ENCODE measurements at places on chromosomes 2 and 18.

DNA sequence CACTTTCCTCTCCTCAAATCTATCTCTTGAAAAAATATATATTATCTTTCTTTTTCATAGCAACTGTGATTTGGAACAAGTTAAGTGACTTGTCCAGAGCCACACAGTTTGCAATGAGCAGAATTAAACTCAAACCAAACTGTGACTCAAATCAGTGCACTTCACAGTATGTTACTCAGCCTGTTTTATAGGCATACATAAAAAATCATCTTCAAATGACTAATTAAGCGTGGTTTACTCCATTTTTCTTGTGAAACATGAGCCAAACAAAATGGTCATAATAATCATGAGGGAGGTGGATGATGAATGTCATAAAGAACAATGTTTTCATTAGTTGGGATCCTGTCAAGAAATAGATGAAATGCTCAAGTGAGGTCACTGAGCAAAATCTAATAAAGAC is 6.1 kb upstream of the CCDC178 start:
- no peak for DNase-seq

- DNase-seq, result no peak
These were observed 753.7 kb downstream of the DSC3 start for GRCh38 chr18:30288662-30289414.

GRCh38 chr2:191835100-191835499 is 11.8 kb downstream of the CAVIN2 start:
- no peak for DNase-seq

DNA sequence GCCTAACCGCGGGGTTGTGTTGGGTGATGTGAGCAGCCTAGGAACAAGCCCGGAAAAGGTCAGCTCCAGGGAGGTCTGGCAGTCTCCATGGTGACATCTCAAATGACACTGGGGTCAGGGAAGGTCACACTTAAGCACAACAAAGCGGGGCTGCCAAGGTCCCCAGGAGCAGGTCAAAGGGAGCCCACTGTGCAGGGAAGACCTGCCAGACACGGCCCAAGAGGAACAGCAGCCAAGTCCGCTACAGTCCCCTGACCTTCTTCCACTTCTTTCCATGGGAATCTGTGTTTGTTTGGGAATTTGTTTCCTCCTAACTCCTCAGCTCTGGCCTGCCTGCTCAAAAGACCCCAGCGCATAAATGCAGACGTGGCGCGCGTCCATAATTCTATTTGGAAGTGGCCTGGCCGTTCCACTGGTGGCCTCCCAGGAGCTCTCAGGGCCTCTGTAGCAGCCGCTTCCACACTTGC is 232.1 kb upstream of the COPS8 start:
- DNase-seq, result no peak

GRCh38 chr2:235545339-235546150 is 51.7 kb downstream of the AGAP1 start:
- no peak for DNase-seq

DNA sequence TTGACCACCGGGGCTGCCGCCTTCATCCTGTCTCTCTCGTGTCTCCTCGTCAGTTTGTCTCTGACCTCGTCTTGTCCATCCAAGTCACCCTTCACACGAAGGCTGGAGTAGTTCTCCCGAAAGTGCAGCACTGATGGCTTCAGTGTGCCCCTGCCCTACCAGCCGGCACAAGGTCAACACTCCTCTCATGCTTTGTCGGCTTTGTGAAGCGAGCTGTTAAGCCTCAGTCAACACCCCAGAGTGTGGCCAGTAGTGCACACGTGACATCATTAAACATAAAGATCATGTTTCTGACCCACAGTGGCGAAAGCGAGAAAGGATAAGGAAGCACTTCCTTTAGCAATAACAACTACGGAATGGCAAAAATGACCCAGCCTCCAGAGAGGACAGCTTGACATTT is 23.2 kb downstream of the ACKR3 start:
- DNase-seq, result no peak

DNA sequence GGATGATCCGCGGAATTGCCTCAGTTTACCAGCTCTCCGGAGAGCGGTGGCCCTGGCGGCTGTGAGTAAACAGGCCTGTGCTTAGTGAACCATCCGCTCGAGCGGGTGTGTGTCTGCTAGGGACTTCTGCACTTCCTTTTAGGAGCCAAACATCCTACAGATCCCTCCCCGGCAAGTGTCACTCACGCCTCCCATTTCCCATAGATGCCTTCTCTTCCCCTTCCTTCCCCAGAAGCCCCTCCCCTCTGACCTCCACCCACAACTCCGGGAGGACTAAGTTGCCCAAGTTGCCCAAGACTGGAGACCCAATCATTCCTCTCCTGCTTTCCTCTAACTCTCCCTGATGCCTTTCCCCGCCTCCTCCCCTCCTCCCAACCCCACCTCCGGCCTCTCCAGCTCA is 2.9 kb downstream of the C1QL2 start:
- DNase-seq, result no peak

GRCh38 chr2:102313471-102313870 is 2.1 kb downstream of the IL1RL1 start:
- DNase-seq, result no peak

- no peak for DNase-seq
These were observed 151.3 kb upstream of the PELI1 start for GRCh38 chr2:64295326-64296139.
